ENCODE measurements at places on chromosomes 2 and 18.

DNA sequence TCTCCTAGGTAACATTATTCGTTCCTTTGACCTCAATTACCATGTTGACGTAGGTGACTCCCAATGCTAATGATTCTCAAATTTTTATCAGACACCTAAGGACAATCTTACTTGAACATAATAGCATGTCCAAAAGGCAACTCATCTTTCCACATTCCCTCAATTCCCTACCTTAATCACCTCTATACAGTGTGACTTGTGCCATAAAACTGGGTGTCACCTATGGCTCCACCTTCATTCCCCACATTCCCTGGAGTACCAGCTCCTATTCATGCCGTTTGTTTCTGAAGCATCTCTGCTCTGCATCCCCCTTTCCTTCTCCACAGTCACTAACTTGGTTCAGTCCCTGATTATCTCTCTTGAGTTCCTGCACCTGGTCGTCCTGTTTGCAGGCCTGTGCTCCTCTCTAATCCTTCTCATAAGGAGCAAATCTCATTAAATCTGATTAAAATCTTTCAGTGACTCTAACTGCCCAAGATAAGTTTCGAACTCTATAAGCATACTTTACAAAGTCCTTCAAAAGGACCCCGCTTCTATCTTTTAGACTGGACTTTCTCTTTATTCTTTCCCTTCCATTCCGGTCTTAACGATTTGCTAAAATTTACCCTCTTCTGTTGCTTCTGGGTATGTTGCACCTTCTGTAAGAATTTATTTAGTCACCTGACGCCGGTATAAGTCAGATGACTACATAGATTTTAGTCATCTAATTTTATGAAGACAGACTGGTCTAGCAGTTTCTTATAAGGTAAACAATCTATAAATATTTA, 128.7 kb downstream of the OSBPL1A start:
- no peak for DNase-seq

GRCh38 chr18:35163014-35163539, 77.8 kb upstream of the ZNF397 start:
- no peak for DNase-seq

- no peak for DNase-seq
Measured at GRCh38 chr2:240461471-240462072, 26.1 kb downstream of the GPC1 start.

DNA sequence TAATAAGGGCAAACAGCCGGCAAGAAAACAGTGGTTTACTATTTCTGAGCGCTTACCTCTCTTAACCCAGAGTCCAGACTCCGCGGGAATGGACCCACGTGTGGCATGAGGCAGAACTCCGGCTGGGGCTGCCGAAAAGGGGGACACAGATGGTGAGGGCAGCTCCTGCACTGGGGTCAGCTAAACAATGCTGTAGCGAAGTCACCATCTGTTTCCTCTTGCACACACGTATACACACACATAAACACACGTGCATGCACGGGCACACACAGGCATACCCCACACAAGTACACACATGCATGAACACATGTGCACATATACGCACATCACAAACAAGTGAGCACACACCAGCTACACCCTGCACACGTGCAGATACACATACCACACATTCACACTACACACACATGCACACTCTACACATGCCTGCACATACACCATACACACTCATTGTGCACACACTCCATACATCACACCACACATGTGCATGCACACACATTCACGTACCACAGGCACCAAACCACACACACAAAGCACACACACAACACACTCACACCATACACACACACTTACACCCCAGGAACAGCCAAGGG, 105.9 kb upstream of the ID2 start:
- DNase-seq = no peak
